C1 segment of cervical spinal cord (tissue), 14 donors: ENCODE measurements at places on chromosomes 16 and 17.

DNA sequence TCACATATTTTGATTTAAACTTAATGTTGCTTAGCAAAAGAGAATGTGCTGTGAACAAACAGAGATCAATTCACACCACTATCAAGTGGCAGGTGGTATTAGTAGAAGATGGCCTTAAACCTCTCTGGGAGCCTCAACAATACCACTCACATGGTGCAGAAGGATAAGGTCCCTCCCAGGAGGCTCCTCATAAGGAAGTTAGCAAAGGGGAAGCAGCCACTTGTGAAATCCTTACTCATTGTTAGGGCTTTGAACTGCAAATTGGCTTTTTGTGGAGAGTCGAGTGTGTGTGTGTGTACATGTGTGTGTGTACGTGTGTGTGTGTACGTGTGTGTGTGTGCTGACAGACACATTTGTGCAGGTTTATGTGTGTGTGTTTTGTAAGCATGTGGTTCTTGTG lies 48.9 kb upstream of the ASIC2 start:
- DNase-seq, result no peak

- DNase-seq, result no peak
These were observed 222.5 kb upstream of the GSE1 start for GRCh38 chr16:85390511-85391174.

DNA sequence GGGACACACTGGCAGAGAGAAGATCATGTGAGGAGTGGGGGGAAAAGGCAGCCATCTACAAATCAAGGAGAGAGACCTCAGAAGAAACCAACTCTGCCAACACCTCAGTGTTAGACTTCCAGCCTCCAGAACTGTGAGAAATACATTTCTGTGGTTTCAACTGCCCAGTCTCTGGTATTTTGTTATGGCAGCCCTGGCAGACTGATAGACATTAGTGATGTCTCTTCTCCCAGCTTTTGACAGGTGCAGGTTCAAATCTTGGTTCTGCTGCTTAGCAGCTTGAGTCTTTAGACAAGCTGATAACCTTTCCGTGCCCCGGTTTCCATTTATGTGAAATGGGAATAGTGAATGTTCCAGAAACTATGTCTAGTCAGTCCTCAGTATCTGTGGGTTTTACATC lies 199.5 kb downstream of the SNX29 start:
- DNase-seq, result no peak

DNA sequence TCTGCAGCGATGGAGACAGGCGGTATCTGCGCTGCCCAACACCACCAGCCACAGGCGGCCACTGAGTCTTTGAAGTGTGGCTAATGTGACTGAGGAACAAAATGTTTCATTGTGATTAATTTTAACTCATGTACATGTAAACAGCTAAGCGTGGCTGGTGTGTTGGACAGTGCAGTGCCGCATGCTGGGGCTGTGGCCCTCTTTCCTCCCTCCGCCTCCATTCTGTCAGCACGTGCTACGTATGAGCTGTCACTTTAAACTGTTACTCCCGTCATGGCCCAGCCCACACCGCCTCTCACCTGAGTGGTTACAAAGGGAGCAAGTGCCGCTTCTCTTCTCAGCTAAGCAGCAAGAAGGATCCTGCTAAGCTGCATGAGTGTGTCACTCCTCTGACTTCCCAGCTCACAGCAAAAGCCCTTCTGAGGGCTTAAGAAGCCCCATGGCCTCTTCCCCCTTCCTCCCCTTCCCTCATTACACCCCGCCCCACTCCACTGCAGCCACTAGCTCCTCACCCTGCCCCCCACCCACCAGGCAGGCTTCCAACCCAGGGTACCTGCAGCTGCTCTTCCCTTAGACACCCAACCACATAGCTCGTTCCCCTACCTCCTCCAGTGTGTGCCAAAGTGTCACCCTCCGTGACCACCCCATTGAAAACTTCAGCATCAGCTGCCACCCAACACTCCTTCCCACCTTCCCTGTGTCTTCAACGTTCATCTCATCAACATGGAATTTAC lies 15.0 kb downstream of the HASPIN start:
- DNase-seq, result no peak

- no peak for DNase-seq
These were observed 9.8 kb upstream of the MAP3K14 start for GRCh38 chr17:45326626-45327025.
